Lung microvascular endothelial cell (primary cell): ENCODE measurements at places on chromosomes 4 and X. TPM values are rescaled to one million over a fixed set of nuclear protein-coding genes. Genes with fewer than 3 reads are reported as not detected.

- DNase-seq = no peak
Measured at GRCh38 chr4:78566834-78567499, 15.4 kb downstream of the ANXA3 start.

FAM133A gene
- total RNA-seq = not detected in 2 replicates

GRCh38 chr4:1579001-1579900 is 104.9 kb downstream of the FAM53A start:
- DNase-seq = peak; percentile 85

GRCh38 chr4:128346054-128346716 is 58.6 kb upstream of the PGRMC2 start:
- no peak for DNase-seq

GRCh38 chrX:134622813-134623185 is 35.5 kb downstream of the PLAC1 start:
- no peak for DNase-seq

- DNase-seq = no peak
Measured at GRCh38 chrX:5528057-5528456, 700.6 kb downstream of the NLGN4X start.

PPM1K gene
- 2.0 and 2.6 TPM in 2 replicates for total RNA-seq

- DNase-seq = peak; percentile 15
Measured at GRCh38 chrX:138885886-138886285, 174.4 kb upstream of the FGF13 start.

DNA sequence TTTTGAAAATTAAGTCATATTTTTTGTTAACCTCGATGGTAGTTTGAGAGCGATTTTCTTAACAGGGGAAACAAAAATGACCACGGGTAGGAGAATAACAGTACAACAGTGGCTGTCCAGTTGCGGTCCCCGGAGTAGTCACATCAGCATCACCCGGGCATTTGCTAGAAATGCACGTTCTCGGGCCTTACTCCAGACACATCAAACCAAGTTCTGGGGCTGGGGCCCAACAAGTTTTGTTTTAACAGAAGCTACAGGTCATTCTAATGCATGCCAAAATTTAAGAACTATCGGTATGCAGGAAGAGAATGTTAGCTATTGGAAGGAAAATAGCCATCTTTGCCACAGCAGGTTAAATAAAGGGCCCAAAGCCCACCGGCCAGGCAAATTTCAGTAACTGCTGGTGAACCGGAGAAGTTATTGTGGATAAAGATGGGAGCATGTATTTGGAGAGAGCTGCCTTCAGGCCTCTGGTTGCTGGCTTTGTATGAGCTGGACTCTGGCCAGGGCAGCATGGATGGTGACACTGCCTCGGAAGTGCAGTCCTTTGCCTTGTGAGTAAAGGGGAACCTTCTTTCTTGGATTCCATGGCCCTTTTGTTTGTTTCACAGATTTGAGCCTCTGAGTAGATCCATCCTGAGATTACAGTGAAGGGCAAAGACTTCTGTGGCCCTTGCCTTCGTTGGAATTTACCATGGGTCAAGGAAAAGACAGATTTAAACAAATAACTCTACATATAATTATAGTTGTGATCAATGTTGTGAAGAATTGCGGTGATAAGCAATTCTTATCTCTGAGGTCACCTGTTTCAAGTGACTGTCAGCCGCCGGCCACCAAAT is 62.1 kb downstream of the TBC1D14 start:
- peak; percentile 18 for DNase-seq
